ENCODE measurements at places on chromosomes 12 and 14.

GRCh38 chr14:55253276-55253675 lies 17.9 kb upstream of the FBXO34 start:
- DNase-seq: no peak

- no peak for DNase-seq
Measured at GRCh38 chr14:55107766-55108554, 21.1 kb upstream of the LGALS3 start.

- peak; percentile 21 for DNase-seq
Measured at GRCh38 chr12:7937833-7938506, 2.0 kb upstream of the SLC2A3 start.

- DNase-seq: no peak
Measured at GRCh38 chr12:104735801-104736200, 222.3 kb downstream of the SLC41A2 start.

DNA sequence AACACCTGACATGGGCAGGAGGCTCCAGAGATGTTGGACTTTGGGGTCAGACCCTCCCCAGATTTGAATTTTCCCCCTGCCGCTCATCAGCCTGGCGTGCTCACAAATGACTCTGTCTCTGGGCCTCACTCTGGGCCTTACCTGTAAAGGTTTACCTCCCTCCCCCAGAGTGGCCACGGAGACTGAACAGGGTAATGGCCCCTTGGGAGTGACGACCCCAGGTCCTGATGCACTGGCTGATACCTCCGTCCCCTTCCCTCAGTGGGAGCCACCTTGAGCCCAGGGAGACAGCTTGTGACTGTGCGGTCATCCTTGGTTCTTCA lies 7.0 kb downstream of the SLC25A29 start:
- no peak for DNase-seq

- DNase-seq: no peak
Measured at GRCh38 chr12:20486233-20486632, 117.9 kb downstream of the PDE3A start.

- no peak for DNase-seq
Measured at GRCh38 chr12:104533134-104533533, 76.4 kb downstream of the CHST11 start.
